ENCODE measurements at places on chromosomes 5 and 9. TPM values are rescaled to one million over a fixed set of nuclear protein-coding genes. Genes with fewer than 3 reads are reported as not detected.

Gene GMCL2
- total RNA-seq, result not detected

Gene NUTM2G
- not detected for total RNA-seq

Gene ICE1
- 48.1 TPM for total RNA-seq

Gene TBCA
- total RNA-seq, result 70.0 TPM

Gene IL4
- not detected for total RNA-seq

Gene SV2C
- total RNA-seq, result 0.14 TPM

Gene CCL28
- 24.2 TPM for total RNA-seq

Gene SLC34A3
- 0.54 TPM for total RNA-seq

Gene LCN9
- not detected for total RNA-seq

Gene CKMT2
- 16.8 TPM for total RNA-seq

Gene TBC1D9B
- total RNA-seq, result 104 TPM

Gene PCDHA6
- total RNA-seq, result 0.14 TPM

Gene CCDC192
- not detected for total RNA-seq

Gene TAF11L5
- total RNA-seq, result not detected

Gene CAVIN4
- 0.27 TPM for total RNA-seq

Gene ZNF608
- 13.5 TPM for total RNA-seq

Gene IPO11
- 16.5 TPM for total RNA-seq

Gene FOXI1
- total RNA-seq, result not detected

Gene IL5
- total RNA-seq, result not detected

Gene PDE8B
- total RNA-seq, result 22.7 TPM

Gene SPOCK1
- total RNA-seq, result 25.2 TPM

Gene CDH9
- not detected for total RNA-seq

Gene GRIN1
- total RNA-seq, result not detected

Gene IL17B
- total RNA-seq, result 1.9 TPM

Gene NMUR2
- total RNA-seq, result not detected

Gene ZNG1C
- 35.7 TPM for total RNA-seq

Gene DBH
- not detected for total RNA-seq

Gene HOMER1
- 7.8 TPM for total RNA-seq

Gene PLAC8L1
- total RNA-seq, result not detected

Gene SLC25A51
- 29.9 TPM for total RNA-seq

Gene GRM6
- not detected for total RNA-seq

Gene MOB3B
- total RNA-seq, result 6.6 TPM

Gene ANGPTL2
- 49.1 TPM for total RNA-seq

Gene ANXA1
- total RNA-seq, result 485 TPM

Gene SLC36A2
- not detected for total RNA-seq

Gene SHOC1
- total RNA-seq, result not detected

Gene FGF1
- total RNA-seq, result 11.4 TPM

Gene RABL6
- 86.2 TPM for total RNA-seq

Gene SPINK6
- total RNA-seq, result not detected

All from thoracic aorta (tissue), 2 donors.